Endodermal cell (in vitro differentiated cells): ENCODE measurements at places on chromosomes 16 and 17.

DNA sequence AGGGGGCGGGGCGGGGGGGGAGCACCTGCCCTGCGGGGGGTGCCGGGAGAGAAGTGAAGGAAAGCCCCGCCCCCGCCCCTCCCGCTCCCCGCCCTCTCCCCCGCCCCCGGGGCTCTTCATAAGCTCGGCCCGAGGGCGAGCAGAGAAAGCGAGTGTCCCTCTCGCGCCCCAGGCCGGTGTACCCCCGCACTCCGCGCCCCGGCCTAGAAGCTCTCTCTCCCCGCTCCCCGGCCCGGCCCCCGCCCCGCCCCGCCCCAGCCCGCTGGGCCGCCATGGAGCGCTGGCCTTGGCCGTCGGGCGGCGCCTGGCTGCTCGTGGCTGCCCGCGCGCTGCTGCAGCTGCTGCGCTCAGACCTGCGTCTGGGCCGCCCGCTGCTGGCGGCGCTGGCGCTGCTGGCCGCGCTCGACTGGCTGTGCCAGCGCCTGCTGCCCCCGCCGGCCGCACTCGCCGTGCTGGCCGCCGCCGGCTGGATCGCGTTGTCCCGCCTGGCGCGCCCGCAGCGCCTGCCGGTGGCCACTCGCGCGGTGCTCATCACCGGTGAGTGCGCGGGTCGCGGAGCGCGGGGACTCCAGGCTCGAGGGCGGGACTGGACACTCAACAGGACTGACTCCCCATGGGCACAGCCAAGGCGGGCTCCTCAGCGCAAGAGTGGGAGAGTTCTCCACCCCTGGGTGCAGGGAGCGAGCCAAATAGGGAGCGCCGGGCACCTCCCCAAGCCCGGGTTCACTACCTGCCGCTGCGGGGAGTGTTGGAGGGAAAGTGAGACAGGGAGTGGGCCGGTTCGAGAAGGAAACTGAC, at the start of gene HSD11B2:
TSS of gene HSD11B2 (plus strand) at position 145 of the 798 bp plus-strand sequence. CDS start at position 273, 128 bp downstream.
- peak; percentile 90 for DNase-seq
- H3K27ac ChIP-seq, result peak within 1 kb of the TSS; percentile 83
- peaks cover 24% of the 10 kb centered on the region for H3K27me3 ChIP-seq
- no peaks in the 10 kb centered on the region for H3K36me3 ChIP-seq
- H3K4me1 ChIP-seq, result peaks cover 3% of the 10 kb centered on the region

GRCh38 chr17:60862482-60862881, 184.8 kb downstream of the BCAS3 start:
- H3K27ac ChIP-seq, result no peak overlapping the region
- H3K36me3 ChIP-seq, result no peaks in the 10 kb centered on the region
- H3K4me3 ChIP-seq, result no peak overlapping the region

GRCh38 chr17:40369923-40370322, 5.4 kb upstream of the GJD3 start:
- H3K27me3 ChIP-seq, result no peaks in the 10 kb centered on the region
- no peak overlapping the region for H3K27ac ChIP-seq
- H3K4me3 ChIP-seq, result no peak overlapping the region
- no peaks in the 10 kb centered on the region for H3K4me1 ChIP-seq

GRCh38 chr16:8975039-8975438, 11.3 kb upstream of the USP7 start:
- DNase-seq, result no peak
- H3K4me1 ChIP-seq, result no peaks in the 10 kb centered on the region
- H3K27ac ChIP-seq, result no peak overlapping the region
- no peaks in the 10 kb centered on the region for H3K27me3 ChIP-seq
- no peak overlapping the region for H3K4me3 ChIP-seq

GRCh38 chr16:67773099-67773498, 33.3 kb downstream of the RANBP10 start:
- no peak overlapping the region for H3K4me3 ChIP-seq
- H3K27ac ChIP-seq, result no peak overlapping the region
- no peaks in the 10 kb centered on the region for H3K4me1 ChIP-seq
- no peak for DNase-seq
- no peaks in the 10 kb centered on the region for H3K27me3 ChIP-seq

DNA sequence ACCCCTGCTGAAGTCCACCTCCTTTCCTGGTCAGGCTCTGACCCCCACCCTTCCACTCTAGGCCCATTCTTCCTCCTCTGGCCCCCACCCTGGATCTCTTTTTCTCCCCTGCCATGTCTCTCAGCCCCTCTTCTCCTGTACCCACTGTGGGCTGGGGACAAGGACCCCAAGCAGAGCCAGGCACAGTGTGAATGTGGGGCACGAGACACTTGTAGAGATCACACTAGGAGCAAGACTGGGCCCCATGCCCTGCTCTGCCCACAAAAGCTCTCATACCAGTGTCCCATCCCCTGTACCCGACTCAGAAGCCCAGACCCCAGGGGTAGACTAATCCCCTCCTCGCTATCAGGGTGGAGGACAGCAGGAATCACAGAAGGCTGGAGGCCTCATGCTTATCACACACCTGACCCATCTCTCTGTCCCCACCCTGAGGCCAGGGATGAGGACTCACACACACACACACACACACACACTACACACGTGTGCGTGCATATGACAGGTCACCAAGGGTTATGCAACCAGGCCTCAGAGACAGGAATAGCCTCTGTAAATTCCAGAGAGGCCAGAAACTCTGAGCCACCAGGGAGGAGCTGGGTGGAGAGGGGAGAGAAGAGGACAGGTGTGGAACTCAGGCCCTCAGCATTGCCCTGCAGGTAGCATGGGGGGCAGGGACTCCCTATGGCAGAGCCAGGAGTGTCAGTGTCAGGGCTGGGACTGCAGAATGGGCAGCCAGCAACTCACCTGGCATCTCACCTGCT, 21.1 kb downstream of the ARHGAP27 start:
- H3K36me3 ChIP-seq, result no peaks in the 10 kb centered on the region
- H3K4me3 ChIP-seq, result no peak overlapping the region
- H3K4me1 ChIP-seq, result peaks cover 10% of the 10 kb centered on the region
- no peak overlapping the region for H3K27ac ChIP-seq

- H3K27me3 ChIP-seq, result no peaks in the 10 kb centered on the region
- peak; percentile 63 for DNase-seq
- H3K4me1 ChIP-seq, result no peaks in the 10 kb centered on the region
- H3K4me3 ChIP-seq, result no peak overlapping the region
- no peaks in the 10 kb centered on the region for H3K36me3 ChIP-seq
Measured at GRCh38 chr16:27803775-27804549, 254.0 kb downstream of the KATNIP start.

DNA sequence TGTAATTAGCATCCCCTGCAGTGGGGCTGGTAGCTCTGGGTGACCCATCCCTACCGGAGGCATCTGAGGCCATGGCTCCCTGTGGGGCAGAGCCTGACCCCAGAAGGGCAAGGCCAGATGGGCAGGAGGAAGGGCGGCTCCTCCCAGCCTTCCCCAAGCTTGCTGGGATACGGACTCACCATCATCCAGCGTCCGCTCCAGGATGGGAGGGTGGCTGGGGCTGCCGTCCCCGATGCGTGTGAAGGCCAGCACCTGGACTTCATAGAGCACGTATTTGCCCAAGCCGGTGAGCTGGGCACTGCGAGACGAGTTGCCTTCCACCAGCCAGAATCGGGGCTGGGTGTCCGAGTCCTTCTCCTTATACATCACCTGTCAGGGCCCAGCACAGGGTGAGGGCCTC, 81.6 kb upstream of the CDC42EP4 start:
- no peaks in the 10 kb centered on the region for H3K36me3 ChIP-seq
- DNase-seq, result no peak
- no peak overlapping the region for H3K27ac ChIP-seq
- H3K4me1 ChIP-seq, result no peaks in the 10 kb centered on the region

GRCh38 chr17:732902-733720, 715 bp downstream of the TLCD3A start:
- peak overlapping the region; percentile 86 for H3K4me3 ChIP-seq
- H3K27ac ChIP-seq, result no peak overlapping the region
- H3K4me1 ChIP-seq, result peaks cover 3% of the 10 kb centered on the region
- peak; percentile 86 for DNase-seq

GRCh38 chr17:75754378-75755204, 10.4 kb downstream of the GALK1 start:
- H3K4me1 ChIP-seq, result peaks cover 5% of the 10 kb centered on the region
- no peaks in the 10 kb centered on the region for H3K36me3 ChIP-seq
- DNase-seq, result no peak
- H3K27ac ChIP-seq, result no peak overlapping the region
- no peak overlapping the region for H3K4me3 ChIP-seq

DNA sequence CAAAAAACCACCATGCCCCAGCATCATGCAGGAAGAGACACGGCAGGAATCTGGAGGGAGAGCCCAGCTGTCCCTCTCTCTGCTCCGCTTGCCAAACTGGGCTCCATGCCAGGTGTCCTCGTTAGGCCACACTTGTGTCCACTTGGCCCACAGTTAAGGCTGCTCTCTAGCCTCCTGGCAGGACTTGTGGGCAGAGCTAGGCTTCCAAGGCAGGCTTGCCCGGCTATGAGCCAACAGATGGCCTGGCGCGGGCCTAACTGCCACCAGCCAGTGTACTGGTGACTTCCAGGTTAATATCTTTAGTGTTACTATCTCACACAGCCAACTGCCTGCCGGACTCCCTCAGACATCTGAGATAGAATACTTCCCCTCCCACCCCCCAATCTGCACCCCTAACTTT, 10.6 kb downstream of the ATP6V0D1 start:
- no peaks in the 10 kb centered on the region for H3K27me3 ChIP-seq
- no peak overlapping the region for H3K4me3 ChIP-seq
- H3K36me3 ChIP-seq, result peaks cover 16% of the 10 kb centered on the region
- no peak overlapping the region for H3K27ac ChIP-seq
- no peaks in the 10 kb centered on the region for H3K4me1 ChIP-seq

DNA sequence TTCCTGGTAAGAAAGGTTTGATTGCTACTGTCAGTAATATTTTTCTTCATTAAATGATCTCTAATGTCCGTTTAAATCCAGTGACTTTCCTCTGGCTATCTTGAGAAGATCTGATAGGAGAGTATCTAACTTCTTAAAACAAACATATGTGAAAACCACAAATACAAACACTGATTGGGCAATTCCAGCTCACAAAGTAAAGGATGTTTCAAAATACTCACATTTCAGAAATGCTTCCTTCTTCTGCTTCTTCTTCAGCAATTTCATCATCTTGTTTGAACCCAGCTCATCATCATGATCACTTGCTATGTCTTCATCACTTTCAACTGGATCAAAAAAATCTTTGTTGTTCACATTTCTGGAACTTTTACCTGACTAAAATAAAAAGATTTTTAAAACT, 64.3 kb upstream of the RBL2 start:
- no peaks in the 10 kb centered on the region for H3K36me3 ChIP-seq
- H3K4me3 ChIP-seq, result no peak overlapping the region
- H3K4me1 ChIP-seq, result no peaks in the 10 kb centered on the region
- no peak for DNase-seq
- no peak overlapping the region for H3K27ac ChIP-seq

- H3K4me3 ChIP-seq, result no peak overlapping the region
- H3K27me3 ChIP-seq, result no peaks in the 10 kb centered on the region
- peak overlapping the region; percentile 49 for H3K27ac ChIP-seq
- H3K4me1 ChIP-seq, result no peaks in the 10 kb centered on the region
- no peak for DNase-seq
Measured at GRCh38 chr17:80943346-80944145, 48.1 kb upstream of the CHMP6 start.

DNA sequence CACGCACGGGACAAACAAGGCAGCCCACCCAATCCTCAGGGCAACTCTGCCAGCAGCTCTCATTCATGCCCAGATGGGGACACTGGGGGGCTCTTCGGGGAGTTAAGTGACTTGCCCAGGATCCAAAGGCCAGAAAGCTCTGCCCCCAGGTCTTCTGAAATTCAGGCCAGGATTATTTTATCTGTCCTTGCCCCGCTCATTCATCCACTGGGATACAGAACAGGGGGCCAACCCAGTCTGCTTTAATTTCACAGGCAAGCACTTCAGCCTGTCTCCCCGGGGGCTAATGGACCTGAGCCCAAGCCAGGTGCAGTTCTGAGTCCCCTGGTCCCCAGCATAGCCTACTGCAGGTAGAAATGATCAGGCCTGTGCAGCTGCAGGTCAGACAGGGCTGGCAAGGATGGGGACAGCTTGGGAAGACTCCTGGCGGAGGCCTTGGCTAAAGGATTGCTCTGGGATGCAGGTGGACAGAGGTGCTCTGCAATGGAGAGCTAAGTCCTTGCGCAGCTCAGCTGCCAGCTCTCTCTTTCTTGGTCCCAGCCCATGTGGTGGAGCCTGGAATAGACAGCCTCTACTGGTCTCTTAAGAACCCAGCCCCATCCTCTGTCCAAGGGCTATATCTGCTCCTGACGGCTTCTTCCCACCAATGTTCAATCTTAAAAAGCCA, 766 bp upstream of the B3GNT9 start:
- no peak for DNase-seq
- peaks cover 13% of the 10 kb centered on the region for H3K36me3 ChIP-seq
- peaks cover 70% of the 10 kb centered on the region for H3K27me3 ChIP-seq
- H3K27ac ChIP-seq, result no peak overlapping the region
- no peak overlapping the region for H3K4me3 ChIP-seq

DNA sequence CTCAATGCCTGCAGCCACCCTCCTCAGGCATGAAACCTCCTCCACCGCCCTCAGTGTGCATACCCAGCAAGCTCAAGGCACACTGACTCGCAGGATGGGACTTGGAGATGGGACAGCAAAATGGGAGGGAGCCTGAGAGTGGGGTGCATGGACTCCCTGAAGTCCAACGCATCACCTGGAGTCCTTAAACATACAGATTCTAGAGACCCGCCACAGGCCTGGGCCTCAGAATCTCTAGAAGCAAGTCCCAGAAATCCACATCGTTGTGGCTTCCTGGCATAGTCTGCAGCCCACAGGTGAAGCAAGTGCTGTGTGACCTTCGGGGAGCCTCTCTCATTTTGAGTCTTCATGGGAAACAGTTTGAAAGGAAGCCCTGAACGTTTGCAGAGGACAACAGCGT, 3.6 kb upstream of the TBX21 start:
- H3K4me1 ChIP-seq, result no peaks in the 10 kb centered on the region
- H3K4me3 ChIP-seq, result no peak overlapping the region
- peaks cover 51% of the 10 kb centered on the region for H3K27me3 ChIP-seq
- no peaks in the 10 kb centered on the region for H3K36me3 ChIP-seq
- H3K27ac ChIP-seq, result no peak overlapping the region

- no peak for DNase-seq
- H3K4me3 ChIP-seq, result no peak overlapping the region
- no peaks in the 10 kb centered on the region for H3K27me3 ChIP-seq
- H3K36me3 ChIP-seq, result no peaks in the 10 kb centered on the region
Measured at GRCh38 chr16:53061256-53061655, 6.5 kb downstream of the CHD9 start.

GRCh38 chr17:61587807-61588660, 3.0 kb downstream of the NACA2 start:
- H3K27me3 ChIP-seq, result no peaks in the 10 kb centered on the region
- no peaks in the 10 kb centered on the region for H3K36me3 ChIP-seq
- H3K4me1 ChIP-seq, result no peaks in the 10 kb centered on the region
- H3K4me3 ChIP-seq, result no peak overlapping the region

GRCh38 chr16:67526149-67526791, 2.4 kb upstream of the RIPOR1 start:
- H3K27me3 ChIP-seq, result peaks cover 21% of the 10 kb centered on the region
- H3K27ac ChIP-seq, result no peak overlapping the region
- peaks cover 7% of the 10 kb centered on the region for H3K4me1 ChIP-seq
- no peaks in the 10 kb centered on the region for H3K36me3 ChIP-seq

- H3K27ac ChIP-seq, result no peak overlapping the region
- H3K27me3 ChIP-seq, result no peaks in the 10 kb centered on the region
- H3K4me3 ChIP-seq, result no peak overlapping the region
- no peaks in the 10 kb centered on the region for H3K36me3 ChIP-seq
- H3K4me1 ChIP-seq, result no peaks in the 10 kb centered on the region
Measured at GRCh38 chr16:12381662-12382061, 405.1 kb downstream of the SNX29 start.
